GM12891 (cell line): ENCODE measurements at places on chromosomes 13 and 19.

DNA sequence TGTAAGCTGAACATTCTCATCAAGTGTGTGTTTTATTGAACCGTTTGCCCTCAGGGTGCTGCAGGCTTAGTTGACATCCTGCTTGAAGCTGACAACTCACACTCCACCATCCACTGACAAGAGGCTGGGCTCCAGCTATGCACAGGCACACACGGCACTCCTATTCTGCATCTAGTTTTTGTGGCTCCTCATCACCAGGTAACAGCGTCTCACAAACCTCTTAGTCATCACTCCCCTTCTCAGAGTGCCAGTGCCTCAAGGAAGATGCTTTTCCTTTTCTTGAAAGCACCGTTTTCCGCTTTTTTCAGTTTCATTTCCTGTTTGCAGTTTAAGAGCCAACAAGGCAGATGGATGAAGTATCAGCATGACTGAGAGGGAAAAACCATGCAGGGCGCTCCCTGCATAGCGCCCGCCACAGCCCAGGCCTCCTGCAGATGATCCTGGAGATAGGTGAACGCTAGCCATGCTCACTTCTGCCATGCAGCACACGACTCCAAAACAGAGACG is 491.2 kb downstream of the COG6 start:
- DNase-seq, result no peak

- DNase-seq, result no peak
These were observed 21.3 kb downstream of the DNAJC3 start for GRCh38 chr13:95698047-95698749.

GRCh38 chr19:39209196-39209595 is 5.1 kb upstream of the SYCN start:
- DNase-seq, result no peak

DNA sequence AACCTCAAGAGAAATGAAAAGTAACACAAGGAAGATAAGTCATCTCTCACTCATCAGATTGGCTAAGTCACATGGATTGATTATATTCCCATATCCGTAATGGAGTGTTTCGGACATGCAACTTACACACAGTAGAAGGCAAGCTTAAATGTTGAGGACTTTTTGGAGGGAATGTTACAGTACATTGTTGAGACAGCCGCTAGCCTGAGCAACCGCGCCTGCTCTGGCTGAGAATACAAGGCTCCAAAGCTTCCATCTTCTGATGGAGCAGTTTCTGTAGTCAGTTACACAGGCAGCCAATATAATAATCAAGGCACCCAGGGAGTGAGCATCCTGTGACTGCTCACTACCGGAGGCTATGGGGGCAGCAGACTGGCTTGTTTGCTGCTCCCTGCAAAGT is 1.0 kb upstream of the CRYL1 start:
- no peak for DNase-seq

- DNase-seq, result no peak
These were observed 20.3 kb downstream of the XPO4 start for GRCh38 chr13:20882206-20882605.
